HS-5 (cell line): ENCODE measurements at places on chromosomes 3 and 15.

GRCh38 chr15:58383876-58384275, 47.9 kb upstream of the LIPC start:
- DNase-seq, result no peak

GRCh38 chr3:2856138-2857133, 253.7 kb downstream of the IL5RA start:
- DNase-seq, result no peak

- no peak for DNase-seq
These were observed 33.3 kb downstream of the CA12 start for GRCh38 chr15:63348392-63348791.

DNA sequence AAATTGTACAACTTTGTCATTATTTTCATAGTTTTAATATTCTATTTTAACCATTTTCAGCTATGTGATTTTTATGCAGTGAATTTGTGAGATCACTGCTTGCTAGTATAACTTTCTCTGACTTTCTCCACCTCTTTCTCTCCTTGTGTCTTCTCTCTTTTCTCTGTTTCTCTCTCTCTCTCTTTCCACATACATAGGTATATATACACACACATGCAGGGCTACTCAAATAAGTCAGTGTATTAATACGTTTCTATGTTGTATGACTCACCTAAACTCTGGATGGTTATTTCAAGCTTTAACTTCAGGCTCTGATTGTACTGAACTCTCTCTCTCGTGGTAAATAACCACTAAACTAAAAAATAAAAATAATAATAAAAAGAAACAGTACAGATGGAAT, 1389.3 kb upstream of the ALCAM start:
- no peak for DNase-seq

DNA sequence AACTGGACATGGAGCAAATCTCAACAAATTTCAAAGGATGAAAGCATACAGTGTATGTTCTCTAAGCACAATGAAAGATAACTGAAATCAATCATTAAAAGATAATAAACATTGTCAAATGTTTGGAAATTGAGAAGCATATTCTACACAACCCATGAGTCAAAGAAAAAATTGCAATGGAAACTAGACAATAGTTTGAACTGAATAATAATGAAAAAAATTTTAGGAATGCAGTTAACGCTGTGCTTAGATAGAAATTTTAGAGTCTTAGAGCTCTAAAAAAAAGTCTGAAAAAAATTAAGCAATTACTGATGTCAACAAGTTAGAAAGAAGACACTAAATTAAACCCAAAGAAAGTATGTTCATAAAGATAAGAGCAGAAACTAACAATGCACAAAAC, 15.5 kb downstream of the RABL3 start:
- no peak for DNase-seq

- DNase-seq, result no peak
These were observed 136.5 kb downstream of the TPRA1 start for GRCh38 chr3:127454051-127454450.

- DNase-seq, result no peak
These were observed 46.3 kb upstream of the SMAD3 start for GRCh38 chr15:67019069-67019468.

- DNase-seq, result no peak
These were observed 45.7 kb downstream of the PDHB start for GRCh38 chr3:58387650-58388546.

- no peak for DNase-seq
These were observed 10.7 kb downstream of the CHST14 start for GRCh38 chr15:40481341-40482074.

DNA sequence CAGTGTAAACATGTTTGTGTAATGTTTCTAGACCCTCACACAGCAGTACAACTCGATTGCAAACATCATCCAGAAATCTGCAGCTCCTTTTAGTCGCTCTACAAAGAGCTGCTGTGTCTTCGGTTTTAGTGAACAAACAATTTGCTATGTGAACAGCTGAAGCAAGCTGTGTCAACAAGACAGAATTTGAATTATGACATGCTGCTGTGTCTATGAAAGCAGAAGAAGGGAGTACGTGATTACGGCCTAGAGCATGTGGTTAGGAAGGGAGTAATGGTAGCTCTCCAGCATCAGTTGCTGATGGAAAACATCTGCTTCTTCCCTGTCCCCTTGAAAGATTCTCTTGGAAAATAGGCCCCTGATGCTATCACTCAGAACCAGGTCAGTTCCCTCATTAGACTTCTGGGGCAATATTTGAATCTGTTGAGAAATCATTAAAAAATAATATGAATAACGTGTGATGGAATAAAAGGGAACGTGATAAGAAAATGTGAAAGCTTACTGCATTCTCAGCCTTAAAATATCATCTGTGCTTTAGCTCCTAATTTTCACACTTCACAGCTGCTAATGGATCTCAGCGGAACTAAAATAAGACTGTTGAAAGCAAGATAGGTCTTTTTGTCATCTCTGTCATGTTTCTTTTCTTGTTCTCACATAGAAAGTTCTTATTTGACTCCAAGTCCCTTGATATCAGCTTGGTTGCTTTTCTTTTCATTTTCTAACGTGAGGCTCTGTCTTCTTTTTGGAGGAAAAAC, 891.5 kb downstream of the ROBO2 start:
- no peak for DNase-seq

DNA sequence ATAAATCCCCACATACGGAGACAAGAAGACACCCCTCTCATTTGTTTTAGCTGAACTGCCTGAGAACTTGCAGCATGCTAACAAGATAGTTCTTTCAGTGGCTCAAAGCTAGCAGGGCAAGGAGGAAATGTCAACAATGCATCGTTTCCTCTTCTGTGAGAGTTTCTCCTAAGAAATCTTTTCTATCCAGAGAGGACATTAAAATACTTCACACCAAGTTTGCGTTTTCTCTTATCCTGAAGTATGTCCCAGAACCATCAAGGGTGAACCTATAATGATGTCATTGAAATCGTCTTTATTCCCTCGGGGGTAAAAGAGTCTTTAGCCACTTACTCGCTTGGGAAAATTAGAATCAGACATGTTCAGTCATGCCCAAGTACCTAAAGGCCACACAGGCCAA, 541.7 kb upstream of the MDFIC2 start:
- no peak for DNase-seq

GRCh38 chr3:129197321-129197720, 13.6 kb upstream of the CNBP start:
- DNase-seq, result no peak
